Stimulated activated CD8-positive, alpha-beta memory T cell treated with anti-CD3 and anti-CD28 coated beads, Interleukin-2, amount 100 ng/mL, for 48 hours (primary cell): ENCODE measurements at places on chromosomes 11 and 22.

DNA sequence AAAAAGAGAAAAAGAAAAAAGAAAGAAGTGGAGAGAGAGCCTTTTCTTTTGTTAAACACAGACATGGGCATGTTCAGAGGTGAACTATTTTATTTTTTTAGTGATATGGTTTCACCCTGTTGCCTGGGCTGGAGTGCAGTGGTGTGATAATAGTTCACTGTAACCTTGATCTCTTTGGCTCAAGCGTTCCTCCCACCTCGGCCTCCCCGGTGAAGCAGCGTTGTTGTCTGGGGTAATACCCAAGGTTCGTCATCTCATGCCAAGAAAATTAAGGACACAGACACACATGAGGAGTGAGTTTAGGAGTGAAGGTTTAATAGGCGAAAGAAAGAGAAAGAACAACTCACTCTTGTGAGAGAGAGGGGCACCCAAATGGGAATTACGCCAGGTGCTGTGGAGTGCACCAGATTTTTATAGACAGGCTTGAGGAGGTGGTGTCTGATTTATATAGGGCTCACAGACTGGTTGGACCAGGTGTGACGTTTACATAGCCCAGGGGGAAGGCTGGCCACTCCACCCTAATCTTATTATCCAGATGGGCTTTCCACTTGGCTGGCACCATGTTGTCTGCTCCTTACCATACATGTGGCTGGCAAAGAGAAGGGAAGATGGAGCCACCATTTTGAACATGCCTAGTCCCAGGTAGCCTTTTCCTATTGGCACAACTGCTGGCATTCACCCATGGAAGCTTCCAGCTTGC is 42.3 kb downstream of the GRAMD1B start:
- DNase-seq, result no peak

GRCh38 chr22:40345815-40346184 is 500 bp upstream of the ADSL start:
- DNase-seq, result no peak

DNA sequence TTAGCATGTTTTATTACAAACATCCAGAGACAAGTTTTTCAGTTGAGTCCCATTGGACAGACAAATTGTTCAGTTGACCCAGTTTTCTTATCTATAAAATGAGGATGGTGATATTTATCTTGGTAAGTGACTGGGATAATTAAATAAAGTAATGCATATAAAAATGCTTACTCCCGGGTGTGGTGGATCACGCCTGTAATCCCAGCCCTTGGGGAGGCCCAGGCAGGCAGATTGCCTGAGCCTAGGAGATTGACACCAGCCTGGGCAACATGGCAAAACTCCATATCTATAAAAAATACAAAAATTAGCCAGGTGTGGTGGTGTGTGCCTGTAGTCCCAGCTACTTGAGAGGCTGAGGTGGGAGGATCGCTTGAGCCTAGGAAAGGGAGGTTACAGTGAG is 15.6 kb upstream of the ACER3 start:
- DNase-seq, result no peak

DNA sequence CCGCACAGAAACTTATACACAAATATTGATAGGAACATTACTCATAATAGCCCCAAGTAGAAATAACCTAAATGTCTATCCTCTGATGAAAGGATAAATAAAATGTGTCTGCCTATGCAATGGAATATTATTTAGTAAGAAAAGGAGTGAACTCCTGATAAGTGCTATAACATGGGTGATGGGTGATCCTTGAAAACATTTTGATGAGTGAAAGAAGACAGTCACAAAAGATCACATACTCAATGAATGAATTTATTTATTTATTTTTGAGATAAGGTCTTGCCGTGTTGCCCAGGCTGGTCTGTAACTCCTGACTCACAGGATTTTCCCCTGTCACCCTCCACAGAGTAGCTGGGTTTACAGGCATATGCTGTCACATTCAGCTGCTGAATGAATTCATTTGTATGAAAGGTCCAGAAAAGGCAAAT is 17.3 kb downstream of the RNF121 start:
- DNase-seq, result no peak

GRCh38 chr11:73530109-73530508 is 67.8 kb downstream of the FAM168A start:
- no peak for DNase-seq

DNA sequence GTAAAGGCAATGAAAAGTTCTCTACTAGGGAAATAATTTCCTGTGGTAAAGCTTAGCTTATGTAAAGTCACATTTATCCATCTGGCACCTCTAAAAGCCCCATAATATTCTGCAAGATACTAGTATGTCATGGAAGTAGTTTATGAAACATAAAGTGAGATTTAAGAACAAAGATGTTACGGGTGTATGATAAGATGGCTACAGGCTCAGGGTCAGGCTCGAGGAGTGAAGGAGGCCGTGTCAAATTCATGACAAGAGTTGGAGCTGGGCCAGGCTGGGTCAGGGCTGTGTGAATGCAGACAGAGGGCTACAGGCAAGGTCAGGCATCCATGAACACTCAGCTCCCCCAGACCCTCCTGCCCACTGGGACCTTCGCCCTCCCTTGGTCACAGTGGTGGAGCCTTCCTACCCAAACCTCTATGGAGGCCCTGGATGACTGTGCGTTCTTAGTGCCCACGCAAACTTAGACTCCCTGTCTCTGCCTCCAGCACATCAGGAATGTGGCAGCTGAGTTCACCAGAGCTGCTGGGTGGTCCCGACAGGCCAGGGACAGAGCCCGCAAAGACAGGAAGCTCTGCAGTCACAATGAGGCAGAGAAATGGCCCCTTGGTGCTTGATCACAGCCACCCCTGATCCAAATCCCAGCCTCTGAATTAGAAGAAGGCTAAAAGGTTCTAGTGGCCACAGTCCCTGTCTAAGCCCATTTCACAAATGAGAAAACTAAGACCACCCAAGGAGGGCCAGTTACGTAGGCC is 14.8 kb downstream of the IGLL5 start:
- DNase-seq, result no peak

DNA sequence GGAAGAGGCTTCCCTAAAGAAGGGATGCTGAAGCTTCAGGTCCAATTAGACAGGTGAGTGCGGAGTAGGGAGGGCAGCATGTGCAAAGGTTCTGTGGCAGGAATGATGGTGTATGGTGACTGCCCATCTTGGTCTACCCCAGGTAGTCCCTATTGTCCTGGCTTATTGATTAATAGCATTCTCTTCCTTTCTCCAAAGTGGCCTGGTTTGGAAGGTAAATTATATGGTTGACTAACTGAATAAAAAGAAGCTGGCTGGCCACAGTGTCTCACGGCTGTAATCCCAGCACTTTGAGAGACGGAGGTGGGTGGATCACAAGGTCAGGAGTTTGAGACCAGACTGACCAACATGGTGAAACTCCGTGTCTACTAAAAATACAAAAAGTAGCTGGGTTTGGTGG is 230.5 kb downstream of the MIAT start:
- DNase-seq, result no peak

GRCh38 chr11:36436064-36436463 is 74.0 kb downstream of the TRAF6 start:
- DNase-seq, result no peak

GRCh38 chr11:69339983-69340565 is 46.1 kb downstream of the MYEOV start:
- DNase-seq, result no peak

GRCh38 chr11:117020287-117020686 is 77.9 kb downstream of the SIK3 start:
- no peak for DNase-seq

GRCh38 chr11:42251984-42252383 is 792.5 kb upstream of the LRRC4C start:
- no peak for DNase-seq

DNA sequence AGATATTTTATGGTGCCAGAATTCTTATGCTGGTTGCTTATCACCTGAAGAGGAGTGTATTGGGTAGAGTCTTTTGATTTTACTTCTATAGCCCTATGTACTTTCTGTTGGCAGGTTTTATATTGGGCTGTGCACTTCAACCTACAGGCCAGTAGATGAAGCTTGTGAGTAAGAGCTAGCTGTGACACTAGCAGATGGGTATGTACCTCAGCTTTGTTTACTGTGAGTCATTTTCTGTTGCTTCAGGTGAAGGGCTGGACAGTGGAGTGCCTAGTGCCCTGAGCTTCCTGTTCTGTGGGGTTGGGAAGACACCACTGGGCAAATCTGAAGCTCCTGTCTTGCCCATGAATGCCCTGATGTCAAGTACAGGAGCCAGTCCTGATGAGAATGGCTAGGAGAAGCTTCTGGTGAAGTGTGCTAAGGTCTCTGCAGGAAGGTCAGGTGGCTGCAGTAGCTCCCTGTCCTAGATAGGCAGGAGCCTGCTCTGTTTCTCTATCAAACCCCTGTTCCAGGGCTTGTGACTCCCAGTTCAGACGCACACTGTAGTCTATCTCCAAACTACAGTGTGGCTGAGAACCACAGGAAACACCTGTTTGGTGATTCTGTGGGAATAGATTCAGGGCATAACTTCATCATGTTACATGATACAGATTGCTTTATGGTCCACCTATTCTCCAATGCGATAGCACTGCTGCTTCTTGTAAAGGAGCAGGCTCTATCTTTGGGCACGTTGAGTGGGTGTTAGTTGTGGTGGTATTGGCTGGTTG is 755.7 kb downstream of the KCNA4 start:
- DNase-seq, result no peak

- no peak for DNase-seq
Observed at GRCh38 chr11:65891219-65892136, 1.0 kb downstream of the CCDC85B start.

DNA sequence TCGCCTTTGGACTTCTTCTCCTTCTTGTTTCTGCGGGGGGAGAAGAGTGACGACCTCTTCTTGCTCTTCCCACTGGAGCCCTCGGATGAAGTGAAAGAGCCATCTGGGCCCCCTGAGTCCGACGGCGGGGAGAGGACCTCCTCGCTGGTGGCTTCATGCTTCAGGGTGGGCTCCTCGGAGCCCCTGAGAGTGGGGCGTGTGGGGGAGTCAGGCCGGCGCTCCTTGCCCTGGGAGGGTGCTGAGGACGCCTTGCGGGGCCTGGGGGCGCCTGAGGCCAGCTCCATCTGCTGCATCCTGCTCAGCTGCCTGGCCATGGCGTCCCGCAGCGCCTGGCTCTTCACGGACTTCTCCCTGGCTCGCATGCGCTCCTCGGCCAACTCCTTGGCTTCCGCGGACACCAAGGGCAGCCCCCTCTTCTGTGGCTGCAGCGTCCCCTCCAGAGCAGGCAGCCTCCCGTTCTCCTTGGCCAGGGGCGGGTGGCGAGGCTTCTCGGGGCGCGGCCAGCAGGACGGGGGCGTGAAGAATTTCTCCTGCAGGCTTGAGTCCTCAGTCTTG is 43.3 kb upstream of the BID start:
- no peak for DNase-seq

DNA sequence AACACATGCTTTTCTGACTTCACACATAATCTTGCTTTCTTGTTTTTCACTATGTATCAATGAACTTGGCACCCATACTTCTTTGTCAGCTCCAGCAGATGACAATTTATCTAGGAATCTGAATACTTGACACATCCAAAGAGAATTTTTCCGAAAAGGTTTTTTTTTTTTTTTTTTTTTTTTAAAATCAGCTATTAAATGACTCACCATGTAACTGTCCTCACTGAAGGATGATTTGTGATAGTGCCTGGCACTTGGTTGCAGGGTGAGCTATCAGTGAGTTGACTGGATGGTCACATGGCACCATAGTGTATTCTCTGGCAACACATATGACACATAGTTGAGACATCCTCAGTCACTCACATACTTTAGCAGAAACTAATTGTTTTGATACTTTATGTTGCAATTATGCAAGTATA is 133.4 kb upstream of the E2F8 start:
- no peak for DNase-seq

DNA sequence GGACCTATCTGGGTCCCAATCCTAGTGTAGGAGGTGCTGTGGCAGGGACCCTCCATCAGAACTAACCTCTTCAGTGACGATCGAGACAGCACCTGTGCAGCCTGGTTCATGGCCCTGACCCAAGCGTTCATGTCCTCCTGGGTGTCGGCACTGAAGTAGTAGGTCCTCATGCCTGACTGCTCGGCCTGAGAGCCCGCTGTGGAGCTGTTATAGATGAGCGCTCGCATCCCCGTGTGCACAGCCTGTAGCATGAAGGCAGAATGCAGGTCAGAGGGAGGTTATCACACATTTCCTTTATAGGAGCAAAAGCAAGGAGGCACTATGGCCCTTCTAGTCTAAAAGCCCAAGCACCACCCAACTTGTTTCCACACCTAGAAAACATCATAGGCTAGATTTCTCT is 103.0 kb downstream of the C11orf58 start:
- no peak for DNase-seq

DNA sequence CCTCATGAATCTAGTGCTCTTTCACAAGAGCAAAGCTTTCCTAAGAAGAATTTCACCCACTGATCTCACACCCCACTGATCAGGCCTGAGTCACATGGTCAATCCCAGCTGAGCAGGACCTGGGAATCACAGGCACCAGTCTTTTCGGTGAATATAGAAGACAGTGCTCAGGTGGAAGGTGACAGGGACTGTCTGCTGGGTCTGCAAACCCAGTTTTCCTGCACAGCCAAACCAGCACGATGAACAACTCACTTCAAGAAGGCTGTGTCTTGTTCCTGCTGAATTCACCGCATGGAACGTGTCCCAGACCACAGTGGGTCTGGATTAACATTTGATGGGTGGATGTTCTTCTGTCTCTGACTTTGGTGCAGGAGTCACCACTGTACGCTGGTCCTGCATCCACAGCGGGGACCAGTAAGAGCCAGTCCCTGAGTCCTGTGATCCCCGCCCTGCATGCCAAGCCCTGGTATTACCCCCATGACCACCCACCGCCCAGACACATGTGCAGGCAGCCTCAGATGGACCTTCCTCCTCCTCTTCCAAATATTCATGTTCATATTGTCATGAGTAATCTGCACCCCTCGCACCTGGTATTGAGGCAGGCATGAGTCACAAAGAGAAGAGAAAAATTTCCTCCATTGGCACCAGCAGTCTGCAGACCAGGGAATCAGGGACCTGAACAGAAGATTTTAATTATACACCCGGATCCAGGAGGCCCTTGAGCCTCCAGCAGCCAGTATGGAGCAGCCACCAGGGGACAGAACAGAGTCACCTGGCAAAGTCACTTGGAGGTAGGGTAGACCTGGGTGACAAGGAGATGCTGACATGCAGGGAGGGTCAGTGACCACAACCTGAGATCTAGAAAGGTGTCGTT is 8.6 kb upstream of the IGLL5 start:
- no peak for DNase-seq

GRCh38 chr22:39095971-39096370 is 1.1 kb upstream of the APOBEC3H start:
- DNase-seq, result no peak

- no peak for DNase-seq
Observed at GRCh38 chr22:25546751-25547150, 17.7 kb upstream of the GRK3 start.

GRCh38 chr11:74742070-74742469 is 6.6 kb upstream of the RNF169 start:
- DNase-seq, result no peak

DNA sequence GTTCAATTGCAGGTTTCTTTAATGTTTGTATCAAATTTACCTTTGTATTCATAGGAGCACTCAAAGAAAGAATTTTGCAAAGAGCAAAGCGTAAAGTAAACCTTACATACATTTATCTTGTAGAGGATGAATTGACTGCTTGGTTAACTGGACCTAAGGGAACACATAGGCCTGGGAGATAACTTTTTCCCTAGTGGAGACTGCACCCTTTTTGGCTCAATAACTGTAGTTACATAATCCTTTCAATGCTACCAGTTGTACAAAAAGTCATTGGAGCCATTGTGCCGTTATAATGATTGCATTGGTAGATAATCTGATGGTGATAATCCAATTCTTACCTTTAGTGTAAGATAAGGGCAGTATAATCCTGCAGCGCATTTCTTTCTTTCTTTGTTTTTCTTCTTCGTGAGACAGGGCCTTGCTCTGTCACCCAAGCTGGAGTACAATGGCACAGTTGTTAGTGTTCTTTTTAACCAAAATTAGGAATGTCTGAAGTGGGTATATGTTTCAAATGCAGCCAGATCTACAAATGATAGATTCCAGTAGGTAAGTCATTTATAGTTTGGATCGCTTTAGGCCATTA is 18.3 kb downstream of the ATG13 start:
- no peak for DNase-seq
